Peyer's patch (tissue), 4 donors: ENCODE measurements at places on chromosomes 5 and 9. TPM values are rescaled to one million over a fixed set of nuclear protein-coding genes. Genes with fewer than 3 reads are reported as not detected.

DNA sequence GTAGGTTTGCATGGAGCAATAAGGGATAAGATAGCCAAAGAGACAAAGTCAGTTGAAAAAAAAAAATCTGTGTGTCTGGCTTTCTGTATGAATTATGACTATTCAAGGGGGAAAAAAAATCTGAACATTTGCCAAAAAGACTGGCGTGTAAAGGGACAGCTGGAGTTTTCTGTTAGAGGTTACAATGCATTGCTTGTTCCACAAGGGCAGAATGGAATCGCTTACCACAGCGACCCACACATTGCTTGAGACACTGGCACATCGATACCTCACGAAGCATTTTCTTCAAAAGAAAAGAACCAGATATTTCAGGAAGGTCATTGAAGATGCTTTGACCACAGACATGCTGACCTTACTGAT lies 327.8 kb downstream of the TMEM167A start:
- no peak for DNase-seq
- H3K4me3 ChIP-seq = no peak overlapping the region
- no peak overlapping the region for H3K27ac ChIP-seq
- H3K27me3 ChIP-seq = no peaks in the 10 kb centered on the region

DNA sequence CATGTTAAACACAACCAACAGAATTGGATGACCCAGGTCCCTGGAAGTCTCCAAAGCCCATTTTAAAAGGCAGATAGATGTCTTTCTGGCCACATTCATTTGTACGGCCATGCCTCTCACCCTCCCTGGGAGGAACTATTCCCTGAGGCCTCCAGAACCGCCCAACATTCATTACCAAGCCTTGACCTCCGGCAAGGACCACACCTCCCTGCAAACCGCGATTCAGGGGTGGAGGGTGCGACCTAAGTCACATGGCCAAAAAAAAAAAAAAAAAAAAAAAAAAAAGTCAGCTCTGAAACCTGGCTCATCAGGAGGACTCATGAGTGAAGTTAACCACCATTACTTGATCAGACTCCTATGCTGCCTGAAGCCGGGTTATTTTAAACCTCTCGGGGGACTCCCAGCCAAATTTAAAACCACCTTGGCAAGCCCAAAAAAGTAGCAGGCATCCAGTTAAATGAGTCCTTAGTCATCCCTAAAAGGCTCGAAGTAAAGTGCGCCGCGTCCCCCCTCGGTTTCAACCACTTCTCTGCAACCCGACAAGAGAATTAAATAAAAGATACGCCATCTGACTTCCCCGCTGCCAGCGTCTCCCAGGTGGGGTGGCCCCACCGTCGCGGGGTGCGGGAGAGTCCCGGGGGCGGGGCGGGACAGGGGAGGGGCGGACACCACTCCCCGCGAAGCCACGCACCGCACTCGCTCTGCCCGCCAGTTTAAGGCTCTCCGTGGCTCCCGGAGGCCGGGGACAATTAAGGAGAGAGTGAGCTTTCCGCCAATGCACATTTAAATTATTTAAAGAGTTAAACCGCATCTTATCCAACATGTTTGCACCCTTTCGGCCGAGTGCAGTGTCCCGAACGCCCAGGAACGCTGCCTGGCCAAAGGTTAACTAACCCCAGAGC lies 2.3 kb downstream of the KLF9 start:
- peaks cover 3% of the 10 kb centered on the region for H3K4me1 ChIP-seq
- peak overlapping the region; percentile 96 for H3K4me3 ChIP-seq
- peak; percentile 73 for DNase-seq
- no peaks in the 10 kb centered on the region for H3K27me3 ChIP-seq

The RNF183 gene
- not detected for total RNA-seq

- no peaks in the 10 kb centered on the region for H3K36me3 ChIP-seq
- H3K27ac ChIP-seq = no peak overlapping the region
- no peaks in the 10 kb centered on the region for H3K27me3 ChIP-seq
- no peak for DNase-seq
- no peaks in the 10 kb centered on the region for H3K4me1 ChIP-seq
These were observed 27.5 kb upstream of the SLIT3 start for GRCh38 chr5:169328401-169328800.

DNA sequence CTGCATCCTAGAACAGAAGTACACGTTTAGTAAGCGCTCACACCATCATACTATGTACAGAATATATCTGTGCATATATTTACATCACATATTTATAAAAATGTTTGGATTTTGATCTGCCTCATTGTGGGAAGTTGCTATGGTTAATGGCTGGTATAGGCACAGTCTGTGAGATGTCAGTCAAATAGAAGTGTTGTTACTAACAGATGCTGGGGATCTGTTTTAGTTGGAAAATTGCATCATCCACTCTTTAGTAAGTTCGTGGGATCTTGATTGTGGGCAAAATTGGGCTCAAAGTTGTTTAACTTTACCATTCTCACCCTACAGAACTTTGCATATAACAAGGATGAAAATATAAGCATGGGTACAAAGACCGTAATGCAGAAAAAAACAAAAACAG lies 76.4 kb upstream of the DPYSL3 start:
- H3K4me3 ChIP-seq = no peak overlapping the region
- no peaks in the 10 kb centered on the region for H3K27me3 ChIP-seq
- no peak for DNase-seq

- no peaks in the 10 kb centered on the region for H3K36me3 ChIP-seq
- no peaks in the 10 kb centered on the region for H3K4me1 ChIP-seq
- no peaks in the 10 kb centered on the region for H3K27me3 ChIP-seq
- no peak overlapping the region for H3K4me3 ChIP-seq
- H3K27ac ChIP-seq = no peak overlapping the region
These were observed 311.4 kb downstream of the TLE1 start for GRCh38 chr9:81377921-81378320.

GRCh38 chr5:11504886-11505193 lies 399.4 kb downstream of the CTNND2 start:
- no peak for DNase-seq
- no peak overlapping the region for H3K4me3 ChIP-seq
- no peaks in the 10 kb centered on the region for H3K27me3 ChIP-seq
- no peak overlapping the region for H3K27ac ChIP-seq
- no peaks in the 10 kb centered on the region for H3K36me3 ChIP-seq

GRCh38 chr5:96763026-96763425 lies 44.7 kb downstream of the ERAP1 start:
- H3K27ac ChIP-seq = no peak overlapping the region
- DNase-seq = no peak
- no peaks in the 10 kb centered on the region for H3K4me1 ChIP-seq
- no peaks in the 10 kb centered on the region for H3K27me3 ChIP-seq
- no peak overlapping the region for H3K4me3 ChIP-seq

GRCh38 chr9:135663857-135664256 lies 748 bp downstream of the LCN9 start:
- no peak overlapping the region for H3K27ac ChIP-seq
- no peak for DNase-seq
- H3K4me1 ChIP-seq = no peaks in the 10 kb centered on the region
- H3K27me3 ChIP-seq = no peaks in the 10 kb centered on the region
- H3K4me3 ChIP-seq = no peak overlapping the region
- no peaks in the 10 kb centered on the region for H3K36me3 ChIP-seq

GRCh38 chr9:13118313-13118712 lies 161.2 kb downstream of the MPDZ start:
- H3K27ac ChIP-seq = no peak overlapping the region
- H3K4me1 ChIP-seq = no peaks in the 10 kb centered on the region
- no peak overlapping the region for H3K4me3 ChIP-seq
- DNase-seq = no peak
- H3K27me3 ChIP-seq = no peaks in the 10 kb centered on the region
- no peaks in the 10 kb centered on the region for H3K36me3 ChIP-seq

DNA sequence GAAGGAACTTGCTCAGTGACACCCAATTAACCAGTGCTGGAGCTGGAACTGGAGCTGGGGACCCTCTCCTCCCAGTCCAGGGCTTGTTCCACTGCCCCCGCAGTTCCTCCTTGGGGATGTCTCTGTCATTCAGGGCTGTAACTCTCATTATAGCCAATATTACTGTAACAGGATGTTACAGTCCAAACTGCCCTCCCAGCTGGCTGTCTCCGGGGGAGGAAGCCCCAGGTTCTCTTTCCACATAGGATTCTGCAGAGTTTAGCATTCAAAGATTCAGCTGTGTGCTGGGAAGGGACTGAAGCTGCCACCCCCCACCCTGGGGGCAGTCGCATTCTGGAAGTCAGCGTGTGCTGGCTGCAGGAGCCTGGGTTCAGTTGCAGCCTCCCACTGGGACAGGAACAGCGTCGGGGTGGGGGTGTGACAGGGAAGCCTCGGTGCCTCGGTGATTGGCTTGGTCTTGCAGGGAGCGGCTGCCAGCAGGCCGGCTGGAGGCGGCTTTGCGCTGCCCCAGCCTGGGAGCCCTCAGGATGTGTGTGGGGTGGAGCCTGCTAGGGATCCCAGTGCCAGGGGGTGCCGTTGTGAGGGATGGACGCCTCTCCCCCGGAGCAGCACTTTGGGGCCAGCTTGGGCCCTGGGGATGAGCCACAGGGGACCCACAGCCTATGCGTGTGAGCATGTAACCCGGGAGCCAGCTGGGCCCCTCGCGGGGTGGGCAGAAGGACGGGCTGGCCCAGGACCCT lies 101.1 kb downstream of the RGS3 start:
- DNase-seq = peak; percentile 76
- H3K36me3 ChIP-seq = no peaks in the 10 kb centered on the region
- H3K4me1 ChIP-seq = no peaks in the 10 kb centered on the region
- peak overlapping the region; percentile 20 for H3K4me3 ChIP-seq

- H3K27ac ChIP-seq = no peak overlapping the region
- DNase-seq = no peak
- H3K4me3 ChIP-seq = no peak overlapping the region
These were observed 102.2 kb downstream of the YTHDC2 start for GRCh38 chr5:113615708-113616107.

DNA sequence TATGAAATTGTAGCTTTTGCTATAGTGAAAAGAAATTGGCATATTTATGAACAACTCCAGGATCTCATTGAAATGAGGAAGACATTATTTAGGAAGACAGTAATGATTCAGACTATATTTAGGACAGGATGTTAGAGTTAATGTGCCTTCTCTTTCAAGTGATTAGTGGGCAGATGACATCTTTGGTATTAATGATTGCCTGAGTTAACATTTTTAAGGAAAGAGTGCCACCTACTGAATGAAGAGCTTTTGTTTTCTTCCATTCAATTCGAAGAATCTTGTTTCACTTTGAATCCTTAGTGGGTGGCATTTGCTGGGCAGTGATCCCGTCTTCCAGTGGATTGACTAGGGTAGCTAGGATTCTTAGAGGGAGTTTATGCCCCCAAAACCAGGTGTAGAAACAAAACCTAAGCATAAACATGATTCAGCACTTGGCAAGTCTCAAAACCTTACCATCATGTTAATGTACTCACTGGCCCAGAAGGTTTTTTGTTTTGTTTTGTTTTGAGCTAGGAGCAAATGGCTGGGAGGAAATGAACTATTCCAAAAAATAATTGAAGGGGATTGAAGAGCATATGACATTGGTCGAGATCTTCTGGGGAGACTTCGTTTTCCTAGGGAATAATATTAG lies 23.2 kb downstream of the MAP3K1 start:
- H3K27me3 ChIP-seq = no peaks in the 10 kb centered on the region
- H3K36me3 ChIP-seq = no peaks in the 10 kb centered on the region
- H3K27ac ChIP-seq = peak overlapping the region; percentile 29
- no peak for DNase-seq
- H3K4me1 ChIP-seq = peaks cover 21% of the 10 kb centered on the region

GRCh38 chr5:96616801-96617200 lies 45.4 kb upstream of the CAST start:
- H3K4me3 ChIP-seq = no peak overlapping the region
- no peaks in the 10 kb centered on the region for H3K4me1 ChIP-seq
- no peaks in the 10 kb centered on the region for H3K36me3 ChIP-seq
- no peak for DNase-seq
- H3K27ac ChIP-seq = no peak overlapping the region
- peaks cover 4% of the 10 kb centered on the region for H3K27me3 ChIP-seq

The CDKN2B gene
- total RNA-seq = 199 TPM

GRCh38 chr9:136060671-136061371 lies 34.3 kb downstream of the NACC2 start:
- DNase-seq = peak; percentile 36
- H3K27ac ChIP-seq = no peak overlapping the region
- H3K27me3 ChIP-seq = no peaks in the 10 kb centered on the region
- H3K4me1 ChIP-seq = peaks cover 31% of the 10 kb centered on the region

GRCh38 chr9:131111186-131111853 lies 14.1 kb upstream of the NUP214 start:
- no peaks in the 10 kb centered on the region for H3K4me1 ChIP-seq
- no peak overlapping the region for H3K4me3 ChIP-seq
- H3K27me3 ChIP-seq = no peaks in the 10 kb centered on the region
- no peak overlapping the region for H3K27ac ChIP-seq

DNA sequence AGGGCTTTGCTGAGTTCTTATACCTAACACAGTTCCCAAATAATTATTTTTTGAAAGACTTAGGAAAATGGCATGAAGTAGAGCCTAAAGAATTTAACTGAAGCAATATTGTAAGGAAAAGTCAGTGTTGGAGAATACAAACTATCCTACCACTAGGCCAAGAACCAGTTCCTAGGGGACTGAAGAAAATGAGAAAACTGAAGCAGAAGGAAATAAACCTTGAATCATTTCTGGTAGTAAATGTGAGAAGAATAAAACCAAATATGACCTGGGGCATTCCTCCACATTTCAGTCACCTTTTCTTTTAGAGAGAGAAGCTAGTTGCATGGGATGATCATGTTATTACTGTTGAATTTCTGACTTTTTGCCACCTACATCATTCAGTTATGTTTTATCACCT lies 1393.9 kb upstream of the C9orf72 start:
- H3K4me3 ChIP-seq = no peak overlapping the region
- no peaks in the 10 kb centered on the region for H3K4me1 ChIP-seq
- no peak for DNase-seq

DNA sequence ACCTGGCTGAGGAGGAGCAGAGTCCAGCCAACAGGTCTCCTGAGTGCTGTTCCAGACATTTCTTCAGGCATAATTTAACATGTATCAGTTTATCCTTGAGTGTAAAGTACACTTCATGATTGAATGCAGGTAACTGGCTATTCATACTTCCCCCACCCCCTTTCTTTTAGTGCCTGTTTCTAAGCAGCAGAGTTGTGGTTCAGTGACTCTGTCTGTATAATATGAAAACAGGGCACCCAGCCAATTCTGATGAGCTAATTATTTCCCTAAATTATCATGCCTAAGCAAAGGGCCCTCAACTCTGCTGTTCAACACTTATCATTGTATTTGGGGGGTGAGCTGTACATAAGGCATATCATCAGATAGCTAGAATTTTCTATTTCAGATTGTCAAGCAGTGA lies 51.9 kb upstream of the ZSWIM6 start:
- no peak overlapping the region for H3K4me3 ChIP-seq
- H3K27me3 ChIP-seq = no peaks in the 10 kb centered on the region
- DNase-seq = no peak
- no peaks in the 10 kb centered on the region for H3K36me3 ChIP-seq
- no peak overlapping the region for H3K27ac ChIP-seq
- peaks cover 7% of the 10 kb centered on the region for H3K4me1 ChIP-seq

- no peaks in the 10 kb centered on the region for H3K4me1 ChIP-seq
- H3K36me3 ChIP-seq = no peaks in the 10 kb centered on the region
- no peak overlapping the region for H3K27ac ChIP-seq
- no peaks in the 10 kb centered on the region for H3K27me3 ChIP-seq
These were observed 11.7 kb downstream of the PCAT7 start for GRCh38 chr9:94566550-94566949.

The ENG gene
- 24.3 TPM for total RNA-seq

The PCDHA6 gene
- 0.57 TPM for total RNA-seq

- no peak overlapping the region for H3K27ac ChIP-seq
- H3K27me3 ChIP-seq = no peaks in the 10 kb centered on the region
- H3K4me1 ChIP-seq = peaks cover 10% of the 10 kb centered on the region
- H3K36me3 ChIP-seq = no peaks in the 10 kb centered on the region
- H3K4me3 ChIP-seq = no peak overlapping the region
These were observed 10.0 kb downstream of the DMXL1 start for GRCh38 chr5:119080936-119081335.

GRCh38 chr5:107199756-107200155 lies 471.0 kb downstream of the EFNA5 start:
- H3K4me1 ChIP-seq = no peaks in the 10 kb centered on the region
- H3K36me3 ChIP-seq = no peaks in the 10 kb centered on the region
- no peaks in the 10 kb centered on the region for H3K27me3 ChIP-seq
- no peak overlapping the region for H3K4me3 ChIP-seq
- H3K27ac ChIP-seq = no peak overlapping the region

The MCTP1 gene
- total RNA-seq = 4.7 TPM
